ENCODE measurements at places on chromosomes 7 and 10. TPM values are rescaled to one million over a fixed set of nuclear protein-coding genes. Genes with fewer than 3 reads are reported as not detected.
A peak's percentile ranks its signal among the peaks of the same experiment; 100 is the strongest.

The WIPF3 gene
- total RNA-seq: not detected

The ASIC3 gene
- 0.76 TPM for total RNA-seq

The GFRA1 gene
- 47.6 TPM for total RNA-seq

The ARHGAP21 gene
- 48.7 TPM for total RNA-seq

The RADIL gene
- 1.1 TPM for total RNA-seq

The CYP3A4 gene
- not detected for total RNA-seq

The SPACDR gene
- total RNA-seq: 0.56 TPM

DNA sequence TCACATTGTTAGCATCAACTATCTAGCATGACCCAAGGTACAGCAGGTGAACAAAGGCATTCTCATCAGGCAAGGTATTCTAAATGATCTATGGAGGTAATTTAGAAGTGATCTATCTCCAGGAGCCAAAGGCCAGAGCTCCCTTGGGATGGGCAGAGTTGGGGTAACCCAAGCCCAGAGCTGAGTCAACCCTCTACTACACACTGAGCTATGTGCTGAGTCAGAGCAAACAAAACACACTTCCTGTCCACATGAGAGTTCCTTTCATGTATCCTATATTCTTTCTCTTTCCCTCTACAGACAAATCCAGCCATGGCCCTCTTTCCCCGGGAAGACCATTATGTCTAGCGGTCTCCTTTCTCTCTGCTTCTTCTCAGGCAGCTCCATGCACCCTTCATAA is 68.2 kb upstream of the AGK start:
- no peak for DNase-seq

DNA sequence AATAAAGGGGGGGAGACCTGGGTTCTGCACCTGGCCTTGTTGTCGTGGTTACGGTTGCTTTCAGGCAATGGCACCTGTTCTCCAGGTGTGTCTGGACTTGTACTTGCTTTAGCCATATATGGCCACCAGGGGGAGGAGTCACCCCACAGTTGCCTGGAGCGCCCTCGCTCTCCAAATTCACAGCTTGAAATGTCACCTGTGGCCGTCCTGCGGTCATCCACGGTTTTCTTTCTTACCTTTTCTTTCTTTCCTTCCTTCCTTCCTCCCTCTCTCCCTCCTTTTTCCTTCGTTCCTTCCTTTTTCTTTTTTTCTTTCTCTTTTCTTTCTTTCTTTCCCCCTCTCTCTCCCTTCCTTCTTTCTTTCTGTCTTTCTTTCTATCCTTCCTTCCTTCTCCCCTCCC is 157.2 kb upstream of the ZNF92 start:
- peak; percentile 17 for DNase-seq

GRCh38 chr7:130394421-130395195 is 14.3 kb downstream of the CPA1 start:
- DNase-seq: no peak

DNA sequence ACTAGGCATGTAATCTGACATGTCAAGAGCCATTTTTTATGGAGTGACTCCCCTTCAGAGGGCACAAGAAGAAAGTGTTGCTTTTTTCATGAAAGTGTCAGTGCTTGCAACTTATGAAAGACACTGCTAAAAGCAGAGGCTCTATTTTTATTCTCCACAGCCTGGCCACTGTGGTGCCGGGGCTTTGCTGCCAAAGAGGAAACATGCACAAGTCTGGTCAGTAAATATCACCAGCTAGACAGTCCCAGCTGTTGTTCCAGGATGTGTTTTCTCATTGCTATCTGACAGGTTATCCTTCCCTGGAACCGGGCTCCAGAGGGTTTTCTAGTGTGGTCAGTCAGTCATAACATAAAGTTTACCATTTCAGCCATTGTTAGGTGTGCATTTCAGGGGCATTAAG is 180.7 kb upstream of the PITRM1 start:
- no peak for DNase-seq

DNA sequence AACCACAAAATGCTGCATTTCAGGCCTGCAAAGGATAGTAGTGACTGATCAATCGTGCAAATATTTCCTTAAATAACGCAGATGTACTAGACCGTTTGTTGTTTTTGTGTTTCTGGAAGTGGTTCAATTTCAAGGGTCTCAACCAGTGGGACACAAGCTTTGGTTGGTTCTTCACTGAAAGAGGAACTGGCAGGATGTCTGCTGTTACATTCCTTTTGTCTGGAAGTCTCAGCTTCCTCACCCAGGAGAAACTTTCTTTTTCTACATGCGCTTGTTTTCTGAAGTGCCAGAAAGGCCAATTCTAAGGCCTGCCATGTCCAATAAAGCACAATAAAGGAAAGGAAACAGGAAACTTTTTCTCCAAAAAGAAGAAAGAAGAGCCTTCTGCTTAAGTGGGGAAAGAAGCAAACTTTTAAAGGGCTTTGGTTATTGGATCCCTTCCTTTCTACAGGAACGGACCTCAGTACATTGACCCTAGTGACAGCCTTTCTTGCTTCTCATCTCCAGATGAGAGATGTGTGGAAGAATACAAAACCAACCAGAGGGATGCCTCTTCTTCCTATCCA is 4.1 kb downstream of the DKK1 start:
- peak; percentile 23 for DNase-seq

DNA sequence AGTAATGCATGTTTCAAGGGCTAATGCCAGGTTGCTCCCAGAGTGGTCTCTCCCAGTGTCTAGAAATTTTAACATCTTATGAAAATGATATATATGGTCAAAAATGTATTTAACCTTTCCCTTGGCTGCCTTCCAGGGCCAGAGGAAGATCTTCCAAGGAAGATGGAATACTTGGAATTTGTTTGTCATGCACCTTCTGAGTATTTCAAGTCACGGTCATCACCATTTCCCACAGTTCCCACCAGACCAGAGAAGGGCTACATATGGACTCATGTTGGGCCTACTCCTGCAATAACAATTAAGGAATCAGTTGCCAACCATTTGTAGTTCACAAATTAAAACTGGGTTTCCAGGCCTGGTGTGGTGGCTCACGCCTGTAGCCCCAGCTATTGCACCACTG is 9.0 kb downstream of the GATAD1 start:
- no peak for DNase-seq

DNA sequence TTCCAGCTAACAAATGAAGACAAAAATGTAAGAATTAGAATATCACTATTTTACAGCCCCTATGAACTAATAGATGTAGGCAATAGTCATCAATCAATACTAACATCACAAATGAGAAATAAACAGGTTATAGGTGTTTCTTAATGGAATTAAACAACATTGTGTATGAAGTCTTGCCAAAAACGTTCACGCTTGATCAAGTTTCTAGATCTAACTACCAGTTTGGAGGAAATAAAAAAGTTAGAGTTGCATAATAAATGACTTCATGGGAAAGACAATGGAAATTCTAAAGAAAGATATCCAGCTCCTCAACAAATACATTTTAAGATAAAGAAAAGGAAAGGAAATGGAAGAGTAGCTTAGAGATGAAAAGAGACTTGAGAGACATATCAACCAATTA is 19.7 kb downstream of the TAC1 start:
- no peak for DNase-seq

DNA sequence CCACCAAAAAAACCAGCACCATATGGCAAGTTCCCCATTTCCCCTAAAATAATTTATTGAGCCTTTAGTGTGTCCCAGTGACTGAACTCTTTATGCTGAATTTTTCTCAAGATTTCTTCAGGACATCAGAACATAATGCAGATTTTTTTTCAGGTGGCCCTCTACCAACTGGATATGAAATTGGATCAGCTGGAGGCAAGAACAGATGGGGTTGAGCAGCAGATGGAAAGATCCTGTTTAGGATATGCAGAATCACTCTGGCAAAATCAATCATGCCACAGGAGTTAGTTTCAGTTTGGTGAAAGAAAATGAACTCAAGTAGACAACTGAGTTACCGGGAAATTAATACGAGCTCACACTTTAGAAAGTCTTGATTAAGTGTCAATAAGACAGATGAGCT is 761.5 kb upstream of the C7orf33 start:
- no peak for DNase-seq

DNA sequence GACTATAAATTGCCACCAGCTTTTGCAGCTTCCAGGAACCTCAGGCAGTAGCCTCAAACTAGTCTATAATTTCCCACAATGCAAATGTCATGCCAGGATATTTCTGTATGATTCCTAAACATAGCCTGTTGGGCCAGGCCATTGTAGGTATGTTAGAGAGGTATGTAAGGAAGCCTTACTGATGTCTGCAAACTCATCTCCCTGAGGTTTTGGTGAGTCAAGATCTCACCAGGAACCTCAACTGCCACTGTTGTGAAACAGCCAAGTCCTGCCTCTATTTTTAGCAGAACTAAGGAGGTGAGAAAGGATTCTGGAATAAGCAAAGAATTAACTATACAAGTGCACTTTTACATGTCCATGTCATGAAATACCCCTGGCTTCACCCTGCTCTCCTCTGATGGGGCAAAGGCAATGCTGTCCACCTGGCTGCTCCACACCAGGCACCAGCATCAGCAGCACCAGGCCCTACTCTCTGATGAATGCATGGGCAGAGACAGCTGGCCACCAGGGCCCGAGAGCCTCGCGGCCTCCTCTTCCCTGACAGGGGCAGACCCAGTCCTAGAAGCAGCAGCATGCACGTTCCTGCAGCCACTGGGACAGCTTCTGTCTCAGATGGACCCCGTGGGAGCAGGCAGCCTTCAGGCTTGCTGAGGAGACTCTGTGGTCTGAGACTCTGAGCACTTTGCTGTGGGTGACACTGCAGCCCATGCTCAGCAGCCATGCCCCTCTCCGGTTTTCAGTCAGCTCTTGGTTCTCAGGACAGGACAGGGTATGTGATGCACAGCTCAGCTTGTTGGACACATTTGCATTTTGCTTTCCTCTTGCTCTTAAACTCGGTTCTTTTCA is 147.3 kb downstream of the ZMYND11 start:
- no peak for DNase-seq

DNA sequence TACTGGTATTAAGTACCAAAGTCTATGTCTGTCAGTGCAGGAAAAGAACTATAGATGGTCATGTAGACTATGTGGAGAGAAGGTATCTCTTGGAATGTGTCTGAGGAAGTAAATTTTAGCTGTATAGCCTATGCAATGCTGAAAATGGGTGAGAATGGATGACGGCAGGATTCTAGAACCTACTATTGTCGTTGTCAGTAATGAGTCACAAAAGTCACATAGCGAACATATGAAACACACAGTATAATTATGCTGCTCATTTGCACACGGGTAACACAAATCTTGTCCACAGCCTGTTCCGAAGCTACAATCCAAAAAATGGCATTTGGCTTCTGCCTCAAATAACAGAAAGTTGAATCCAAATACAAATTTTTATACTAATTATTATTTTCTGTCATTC is 33.6 kb upstream of the KMT2E start:
- DNase-seq: no peak

GRCh38 chr10:113692271-113692670 is 12.6 kb downstream of the CASP7 start:
- no peak for DNase-seq

- no peak for DNase-seq
These were observed 139.4 kb downstream of the KCND2 start for GRCh38 chr7:120412139-120413050.

- DNase-seq: no peak
These were observed 39.0 kb downstream of the AP5Z1 start for GRCh38 chr7:4814433-4814832.

GRCh38 chr10:70849582-70850016 is 33.9 kb downstream of the SGPL1 start:
- peak; percentile 13 for DNase-seq

GRCh38 chr10:27457261-27457945 is 46.7 kb upstream of the RAB18 start:
- no peak for DNase-seq

DNA sequence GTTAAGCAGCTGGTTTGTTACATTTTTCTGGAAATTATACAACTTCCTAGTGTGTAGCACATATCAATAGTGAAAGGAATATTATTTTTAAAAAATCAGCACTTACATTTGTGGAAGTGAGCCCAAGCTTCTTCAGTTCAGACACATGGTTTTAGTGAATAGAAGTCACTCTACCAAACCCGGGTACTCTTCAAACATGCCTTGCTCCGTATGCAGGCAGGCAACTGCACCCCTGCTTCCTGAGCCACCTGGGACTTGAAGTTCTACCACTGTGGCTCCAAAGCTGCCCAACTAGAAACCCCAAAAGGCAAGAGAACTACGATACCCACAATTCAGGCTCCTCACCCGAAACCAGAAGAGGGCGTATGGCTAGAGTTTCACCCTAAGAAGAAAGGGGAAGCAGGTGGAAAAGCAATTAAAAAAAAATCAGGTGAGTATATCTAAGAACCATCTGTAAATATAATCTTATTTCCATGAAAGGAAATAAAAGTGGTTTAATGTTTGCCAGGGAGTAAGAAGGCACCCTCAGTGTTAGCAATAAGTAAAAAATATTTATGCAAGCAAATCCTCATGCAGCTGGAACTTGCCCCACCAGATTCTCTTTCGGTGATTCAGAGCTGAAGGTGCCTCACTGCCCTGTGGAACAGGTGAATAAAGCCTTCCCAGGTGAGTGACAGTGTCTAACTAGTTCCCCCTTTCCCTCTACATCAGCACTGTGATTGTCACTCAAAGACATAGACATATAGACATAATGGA is at the start of gene MACC1:
MACC1 (minus strand) TSS at position 192 of the 756 bp plus-strand sequence. CDS start 55,522 bp downstream, outside the sequence.
- DNase-seq: no peak

DNA sequence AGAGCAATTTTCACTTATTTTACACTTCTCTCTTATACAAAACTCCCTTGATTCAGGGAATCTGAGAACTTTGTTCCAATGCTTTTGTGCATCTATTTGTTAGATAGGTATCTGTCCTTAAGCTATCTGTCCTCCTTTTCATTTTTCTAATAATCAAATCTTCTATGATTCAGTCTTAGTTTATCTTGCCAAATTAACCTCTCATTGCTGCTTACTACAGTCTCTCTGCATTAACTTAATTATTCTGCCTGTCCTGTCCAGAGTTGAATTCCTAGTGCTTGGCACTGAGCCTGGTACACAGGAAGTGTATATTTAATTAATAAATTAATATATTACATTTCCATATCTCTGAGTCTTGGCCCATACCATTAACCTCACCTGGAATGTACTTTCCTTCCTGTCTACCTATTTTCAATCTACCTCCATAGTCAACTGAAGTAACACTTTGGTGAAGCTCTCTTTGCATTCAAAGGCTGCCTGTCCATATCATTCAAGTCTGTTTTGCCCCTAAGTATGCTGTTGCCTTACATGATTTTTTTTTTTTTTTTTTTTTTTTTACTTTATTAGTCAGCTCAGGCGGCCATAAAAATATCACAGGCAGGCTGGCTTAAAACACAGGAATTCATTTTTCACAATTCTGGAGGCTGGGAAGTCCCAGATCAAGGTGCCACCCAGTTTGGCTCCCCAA is 66.0 kb upstream of the CSTF2T start:
- DNase-seq: no peak

Data from MG63 (cell line).